ENCODE measurements at places on chromosomes 6 and 20. TPM values are rescaled to one million over a fixed set of nuclear protein-coding genes. Genes with fewer than 3 reads are reported as not detected.
A peak's percentile ranks its signal among the peaks of the same experiment; 100 is the strongest.

MAS1 gene
- not detected for total RNA-seq

GATA5 gene
- 1.6 TPM for total RNA-seq

DNA sequence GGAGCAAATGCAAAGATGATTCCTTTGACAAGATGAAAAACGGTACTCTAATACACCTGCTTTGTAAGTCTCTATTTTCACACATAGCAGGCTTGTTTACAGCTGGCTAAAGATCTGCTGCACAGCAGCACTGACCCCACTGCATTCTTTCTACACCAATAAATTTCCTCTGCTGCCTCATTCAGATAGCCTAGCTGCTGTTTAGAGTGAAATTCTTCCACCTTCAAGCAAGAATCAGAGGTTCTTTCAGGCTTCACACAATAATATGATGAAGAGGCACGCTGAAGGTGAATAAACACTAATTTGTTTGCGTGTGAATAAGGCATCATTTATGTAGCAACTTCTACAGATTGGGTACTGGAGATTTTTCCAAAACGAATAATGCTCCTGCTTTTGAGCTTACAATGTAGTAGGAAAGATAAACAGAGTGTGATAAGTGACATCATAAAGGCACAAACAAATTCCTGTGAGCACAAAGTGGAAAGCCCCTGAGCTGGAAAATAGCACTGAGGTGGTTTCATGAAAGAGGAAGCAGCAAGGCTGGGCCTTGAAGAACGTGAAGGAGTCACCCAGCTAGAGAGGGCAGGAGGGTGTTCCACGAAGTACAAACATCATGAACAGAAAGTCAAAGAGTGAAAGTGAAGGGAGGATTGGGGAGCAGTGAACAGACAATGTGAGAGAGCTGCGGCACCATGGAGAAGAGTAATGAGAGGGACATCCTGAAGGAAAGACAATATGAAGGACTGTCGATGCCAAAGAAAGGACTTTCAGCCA is 543.4 kb downstream of the CD83 start:
- no peak for DNase-seq

DNA sequence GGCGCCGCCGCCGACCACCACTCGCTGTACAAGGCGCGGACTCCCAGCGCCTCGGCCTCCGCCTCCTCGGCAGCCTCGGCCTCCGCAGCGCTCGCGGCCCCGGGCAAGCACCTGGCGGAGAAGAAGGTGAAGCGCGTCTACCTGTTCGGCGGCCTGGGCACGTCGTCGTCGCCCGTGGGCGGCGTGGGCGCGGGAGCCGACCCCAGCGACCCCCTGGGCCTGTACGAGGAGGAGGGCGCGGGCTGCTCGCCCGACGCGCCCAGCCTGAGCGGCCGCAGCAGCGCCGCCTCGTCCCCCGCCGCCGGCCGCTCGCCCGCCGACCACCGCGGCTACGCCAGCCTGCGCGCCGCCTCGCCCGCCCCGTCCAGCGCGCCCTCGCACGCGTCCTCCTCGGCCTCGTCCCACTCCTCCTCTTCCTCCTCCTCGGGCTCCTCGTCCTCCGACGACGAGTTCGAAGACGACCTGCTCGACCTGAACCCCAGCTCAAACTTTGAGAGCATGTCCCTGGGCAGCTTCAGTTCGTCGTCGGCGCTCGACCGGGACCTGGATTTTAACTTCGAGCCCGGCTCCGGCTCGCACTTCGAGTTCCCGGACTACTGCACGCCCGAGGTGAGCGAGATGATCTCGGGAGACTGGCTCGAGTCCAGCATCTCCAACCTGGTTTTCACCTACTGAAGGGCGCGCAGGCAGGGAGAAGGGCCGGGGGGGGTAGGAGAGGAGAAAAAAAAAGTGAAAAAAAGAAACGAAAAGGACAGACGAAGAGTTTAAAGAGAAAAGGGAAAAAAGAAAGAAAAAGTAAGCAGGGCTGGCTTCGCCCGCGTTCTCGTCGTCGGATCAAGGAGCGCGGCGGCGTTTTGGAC is 2.0 kb downstream of the SOX4 start:
- DNase-seq = peak; percentile 17

GRCh38 chr6:89145091-89145955 is 532 bp upstream of the PM20D2 start:
- DNase-seq = peak; percentile 15
